ENCODE measurements at places on chromosomes 13 and 19.
A peak's percentile ranks its signal among the peaks of the same experiment; 100 is the strongest.

DNA sequence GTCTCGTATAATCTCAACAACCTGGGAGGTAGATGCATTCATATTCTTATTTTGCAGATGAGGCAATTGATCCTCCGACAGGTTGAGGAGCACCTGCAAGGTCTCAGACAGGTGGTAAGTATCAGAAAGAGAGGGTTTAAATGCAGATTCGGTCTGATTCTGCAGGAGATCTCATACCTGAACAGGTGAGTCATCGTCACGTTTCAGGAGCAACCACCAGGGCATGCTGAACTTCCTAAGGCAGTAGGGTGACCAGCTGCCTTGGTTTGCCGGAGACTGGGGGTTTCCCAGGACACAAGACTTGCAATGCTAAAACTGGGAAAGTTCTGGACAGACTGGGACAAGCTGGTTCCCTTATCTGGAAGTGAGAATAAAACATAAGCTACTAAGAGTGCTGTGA lies 68.8 kb upstream of the TSHZ3 start:
- no peak for DNase-seq

DNA sequence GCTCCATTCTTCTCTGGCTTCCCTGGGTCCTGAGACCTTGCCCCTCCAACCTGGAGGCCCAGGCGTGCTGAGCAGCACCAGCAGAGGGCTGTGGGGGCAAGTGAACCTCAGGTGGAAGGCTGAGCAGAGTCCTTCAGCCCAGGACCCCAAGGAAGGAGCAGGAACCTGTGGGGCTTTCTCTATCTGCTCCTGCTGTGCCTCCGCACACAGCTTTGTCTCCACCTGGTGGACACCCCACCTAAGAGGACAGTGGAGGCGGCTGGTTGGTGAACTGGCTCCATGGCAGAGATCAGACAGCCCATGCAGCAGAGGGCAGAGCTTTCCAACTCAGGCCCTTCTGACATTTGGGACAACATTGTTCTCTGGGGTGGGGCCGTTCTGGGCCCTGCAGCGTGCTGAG lies 19.7 kb downstream of the ZFR2 start:
- peak; percentile 23 for DNase-seq

DNA sequence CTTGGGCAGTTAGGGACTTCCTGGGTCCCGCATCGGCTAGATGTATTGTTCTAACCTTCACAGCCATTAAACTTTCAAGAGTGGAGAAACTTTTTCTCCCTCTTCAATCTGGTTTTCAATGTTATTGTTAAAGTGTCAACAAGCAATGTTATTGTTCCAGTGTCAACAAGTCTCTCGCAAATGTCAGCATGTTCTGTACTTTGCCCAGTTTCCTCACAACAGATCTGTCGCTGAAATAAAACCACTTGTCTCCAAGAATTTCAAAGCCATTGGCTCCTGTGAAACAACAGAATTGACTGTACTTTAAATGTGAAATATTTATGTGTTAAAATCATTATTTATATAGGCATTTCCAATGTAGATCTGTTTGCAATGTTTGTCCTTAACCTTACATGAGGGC lies 138.0 kb downstream of the ITGBL1 start:
- DNase-seq = no peak

DNA sequence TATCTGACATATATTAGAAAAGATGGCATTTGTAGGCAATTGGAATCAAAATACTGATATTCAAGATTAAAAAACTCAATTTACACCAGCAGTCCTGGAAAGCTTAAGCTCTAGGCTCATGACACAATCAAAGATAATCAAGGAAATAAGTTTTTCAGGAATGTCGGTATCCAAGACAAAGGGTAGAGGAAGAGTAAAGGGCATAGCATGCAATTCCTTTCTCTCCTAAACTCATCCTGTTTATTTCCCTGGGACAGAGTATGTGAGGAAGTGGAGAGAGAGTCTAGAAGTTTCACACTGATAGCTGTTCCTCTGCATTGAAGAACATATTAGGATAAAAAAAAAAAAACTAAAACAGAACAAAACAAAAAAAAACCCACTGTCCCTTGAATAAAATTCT lies 2452.1 kb downstream of the PCDH9 start:
- DNase-seq = no peak

- DNase-seq = no peak
Measured at GRCh38 chr13:55577082-55577846, 1563.5 kb upstream of the PRR20A start.

- DNase-seq = no peak
Measured at GRCh38 chr13:33164331-33164730, 121.2 kb downstream of the STARD13 start.

- no peak for DNase-seq
Measured at GRCh38 chr13:45782327-45783045, 69.1 kb downstream of the SIAH3 start.

- DNase-seq = peak; percentile 71
Measured at GRCh38 chr13:45280751-45281634, 60.0 kb downstream of the TPT1 start.

- no peak for DNase-seq
Measured at GRCh38 chr13:37616131-37616530, 17.6 kb upstream of the POSTN start.

DNA sequence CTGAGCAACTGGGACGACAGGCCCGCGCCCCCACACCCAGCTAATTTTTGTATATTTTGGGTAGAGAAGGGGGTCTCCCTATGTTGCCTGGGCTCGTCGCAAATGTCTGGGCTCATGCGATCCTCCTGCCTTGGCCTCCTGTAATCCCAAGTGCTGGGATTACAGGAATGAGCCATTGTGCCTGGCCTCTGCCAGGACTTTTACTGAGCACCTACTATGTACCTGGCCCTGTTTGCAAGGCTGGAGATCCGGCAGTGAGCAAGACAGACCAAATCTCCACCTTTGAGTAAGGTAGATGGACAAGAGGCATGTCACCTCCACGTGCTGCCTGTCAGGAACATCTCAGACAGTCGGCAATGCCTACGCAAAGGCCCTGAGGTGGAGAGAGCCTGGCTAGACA lies 6.9 kb downstream of the FKBP8 start:
- no peak for DNase-seq

DNA sequence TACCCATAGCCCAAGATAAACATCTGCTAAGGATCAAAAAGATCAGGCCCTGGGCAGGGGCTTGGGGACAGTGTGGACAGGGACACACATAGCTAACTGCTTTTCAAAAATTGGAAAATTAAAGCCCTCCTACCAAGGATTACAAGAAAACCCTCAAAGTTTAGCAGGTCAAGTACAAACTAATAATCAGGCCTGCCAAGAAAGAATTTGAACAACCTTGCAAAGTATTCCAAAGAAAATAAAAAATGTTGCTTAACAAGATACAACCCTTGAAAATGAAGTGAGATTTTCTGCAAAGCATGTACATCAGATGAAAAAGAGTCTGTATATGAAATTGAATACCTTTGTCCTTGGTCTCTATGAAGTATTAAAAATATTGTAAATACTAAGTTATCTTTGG lies 67.3 kb downstream of the KLF12 start:
- DNase-seq = no peak

DNA sequence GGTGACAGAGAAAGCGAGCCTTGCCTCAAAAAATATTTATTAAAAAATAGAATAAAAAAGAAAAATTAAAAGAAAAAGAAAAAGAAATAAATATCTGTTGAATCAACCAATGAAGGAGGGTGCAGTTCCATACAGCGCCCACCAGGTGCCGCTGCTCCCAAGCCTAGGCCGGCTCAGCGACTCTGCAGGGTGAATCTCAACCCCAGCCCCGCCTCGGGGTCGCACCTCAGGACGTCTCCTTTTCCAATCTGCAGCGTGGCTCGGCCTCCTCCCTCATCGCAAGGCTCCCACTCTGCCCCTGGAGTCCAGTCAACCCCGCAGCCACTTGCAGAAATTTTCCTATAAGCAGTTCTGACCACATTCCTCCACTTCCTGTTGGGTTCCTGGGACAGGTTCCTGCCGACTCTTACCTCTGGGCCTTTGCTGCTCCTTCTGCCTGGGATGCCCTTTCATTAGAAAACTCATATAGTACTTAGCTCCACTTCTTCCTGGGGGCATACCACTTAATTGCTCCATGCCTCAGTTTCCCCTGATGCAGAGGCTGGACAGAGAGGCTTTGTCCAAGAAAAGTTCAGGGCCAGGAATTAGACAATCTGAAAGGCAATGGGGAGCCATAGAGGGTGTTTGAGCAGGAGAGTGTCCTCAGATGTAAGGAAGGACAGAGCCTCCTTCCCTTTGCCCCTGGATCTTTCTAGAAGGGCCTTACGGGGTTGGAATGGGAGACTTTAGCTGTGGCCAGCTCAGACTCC lies 24.3 kb downstream of the NFILZ start:
- DNase-seq = peak; percentile 22

All from inflammatory macrophage treated with lipopolysaccharide for 4 hours (primary cell).